Lower leg skin (tissue), 4 donors: ENCODE measurements at places on chromosomes 2 and 18. TPM values are rescaled to one million over a fixed set of nuclear protein-coding genes. Genes with fewer than 3 reads are reported as not detected.

Gene VPS54
- 14.8 TPM for total RNA-seq

Gene MYO5B
- total RNA-seq = 74.8 TPM

Gene PIEZO2
- 0.62 TPM for total RNA-seq

Gene TLX2
- total RNA-seq = not detected

Gene IL37
- total RNA-seq = 138 TPM

Gene SULT1C2
- total RNA-seq = not detected

Gene TDRD15
- not detected for total RNA-seq

Gene HAAO
- 1.7 TPM for total RNA-seq

Gene CEBPZOS
- total RNA-seq = 16.2 TPM

Gene GFPT1
- total RNA-seq = 12.1 TPM

Gene SPDYA
- total RNA-seq = 0.95 TPM

Gene TXNDC2
- not detected for total RNA-seq

Gene CLEC4F
- total RNA-seq = 0.42 TPM

Gene TNFRSF11A
- total RNA-seq = 4.3 TPM

Gene FSIP2
- 0.88 TPM for total RNA-seq

Gene CABYR
- total RNA-seq = 0.93 TPM

Gene RAB6C
- total RNA-seq = not detected

Gene DCDC2C
- not detected for total RNA-seq

Gene NEB
- total RNA-seq = 4.7 TPM

Gene APCDD1
- total RNA-seq = 76.6 TPM

Gene NEUROD1
- not detected for total RNA-seq

Gene NOSTRIN
- total RNA-seq = 6.5 TPM

Gene CCDC74B
- 4.0 TPM for total RNA-seq

Gene MPP4
- total RNA-seq = not detected

Gene DYNAP
- total RNA-seq = not detected

Gene EN1
- total RNA-seq = 10.2 TPM

Gene ST8SIA3
- total RNA-seq = not detected

Gene NLRC4
- total RNA-seq = 0.42 TPM

Gene LRATD1
- 34.5 TPM for total RNA-seq

Gene RGPD5
- total RNA-seq = 23.4 TPM

Gene REG3G
- total RNA-seq = not detected

Gene L3MBTL4
- 11.3 TPM for total RNA-seq

Gene CHST10
- total RNA-seq = 4.1 TPM

Gene NETO1
- total RNA-seq = 0.71 TPM

Gene HOXD13
- not detected for total RNA-seq

Gene CDK5R2
- total RNA-seq = not detected

Gene SCN3A
- 0.17 TPM for total RNA-seq

Gene TBC1D8
- 43.8 TPM for total RNA-seq

Gene CNOT9
- 30.1 TPM for total RNA-seq

Gene SEC11C
- 46.9 TPM for total RNA-seq

Gene PLEKHH2
- total RNA-seq = 16.9 TPM

Gene FABP1
- not detected for total RNA-seq

Gene PAX3
- 4.6 TPM for total RNA-seq

Gene ZSWIM2
- not detected for total RNA-seq

Gene RPIA
- total RNA-seq = 8.4 TPM

Gene FAP
- 2.8 TPM for total RNA-seq

Gene RNF125
- total RNA-seq = 10.4 TPM

Gene THSD7B
- total RNA-seq = not detected

Gene RAD51AP2
- total RNA-seq = 0.30 TPM
